Kidney epithelial cell (primary cell): ENCODE measurements at places on chromosomes 12 and 14. TPM values are rescaled to one million over a fixed set of nuclear protein-coding genes. Genes with fewer than 3 reads are reported as not detected.

- DNase-seq: no peak
Observed at GRCh38 chr14:102427642-102428041, 64.9 kb downstream of the TECPR2 start.

- DNase-seq: no peak
Observed at GRCh38 chr14:94570440-94570839, 9.2 kb downstream of the SERPINA4 start.

DNA sequence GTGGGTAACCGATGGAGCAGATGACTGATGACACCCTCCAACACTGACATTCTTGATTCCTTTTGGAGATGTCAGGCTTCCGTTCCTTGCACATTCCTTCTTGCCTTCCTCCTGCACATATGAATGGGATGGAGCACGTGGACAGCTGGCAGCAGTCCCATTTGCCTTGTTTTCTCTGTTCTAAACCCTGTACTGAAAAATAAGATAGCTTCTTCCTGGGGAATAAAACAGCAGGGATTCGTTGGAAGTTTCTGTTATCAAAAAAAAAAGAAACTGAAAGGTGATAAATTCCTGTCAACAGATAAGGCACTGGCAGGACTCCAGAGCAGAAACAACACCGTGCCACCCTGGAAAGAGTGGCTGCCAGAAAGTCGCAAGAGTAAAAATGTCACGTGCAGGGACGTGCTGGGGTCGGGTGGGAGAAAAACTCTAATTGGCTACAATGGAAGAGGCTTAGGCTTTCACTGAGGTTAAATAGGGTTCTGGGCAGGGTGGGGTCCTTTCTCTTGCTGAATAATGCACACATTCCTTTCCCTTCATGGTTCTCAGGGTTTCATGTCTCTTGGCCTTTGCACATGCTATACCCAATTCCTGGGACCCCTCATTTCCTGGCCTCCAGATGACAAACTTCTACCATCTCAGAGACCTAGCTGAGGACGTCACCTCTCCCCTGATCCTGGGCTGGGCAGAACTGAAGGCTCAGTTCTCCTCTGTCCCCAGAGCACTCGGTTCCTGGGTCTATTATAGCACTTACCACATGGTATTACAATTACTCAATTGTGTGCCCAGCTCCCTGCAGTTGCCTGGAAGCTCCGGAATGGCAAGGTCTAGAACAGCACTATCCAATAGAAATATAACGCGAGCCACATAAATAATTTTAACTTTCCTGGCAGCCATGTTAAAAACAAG is 7.0 kb upstream of the NUAK1 start:
- no peak for DNase-seq

DNA sequence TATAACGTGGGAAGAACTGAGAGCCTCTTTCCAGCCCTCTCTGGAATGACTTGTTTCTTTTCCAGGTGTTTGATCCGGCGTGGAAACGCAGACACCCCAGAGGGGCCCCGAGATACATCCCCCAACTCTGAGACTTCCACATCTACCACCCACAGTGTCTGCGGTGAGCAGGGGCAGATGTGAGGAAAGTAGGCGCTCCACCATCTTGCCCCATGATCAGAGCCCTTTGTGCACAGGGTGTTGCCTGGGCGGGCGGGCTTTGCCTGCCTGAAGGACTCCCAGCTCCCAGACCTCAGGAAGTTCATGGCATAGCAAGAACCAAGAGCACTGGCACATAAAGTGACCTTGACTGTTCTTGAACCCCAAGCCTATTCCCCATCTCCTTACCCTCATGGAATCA is 2.8 kb downstream of the CARMIL3 start:
- no peak for DNase-seq

DNA sequence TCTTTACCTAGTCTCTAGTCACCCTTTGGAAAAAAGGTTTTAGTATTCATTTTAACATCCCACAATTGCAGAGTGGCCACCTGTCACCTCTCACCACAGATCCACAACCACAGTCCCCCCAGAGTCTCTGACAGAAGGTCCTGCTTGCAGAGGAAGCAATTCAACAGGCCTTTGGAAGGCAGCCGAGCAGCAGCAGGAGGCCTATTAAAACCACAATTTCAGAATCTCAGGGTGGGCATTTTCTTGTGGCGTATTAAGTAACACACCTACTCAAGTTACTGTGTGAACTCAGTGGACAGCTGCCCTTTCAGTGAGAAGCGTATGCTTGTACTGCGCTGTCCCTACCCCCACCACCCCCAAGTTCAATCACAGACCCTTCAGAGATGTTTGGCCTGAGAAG is 234.0 kb upstream of the HMGA2 start:
- no peak for DNase-seq

DNA sequence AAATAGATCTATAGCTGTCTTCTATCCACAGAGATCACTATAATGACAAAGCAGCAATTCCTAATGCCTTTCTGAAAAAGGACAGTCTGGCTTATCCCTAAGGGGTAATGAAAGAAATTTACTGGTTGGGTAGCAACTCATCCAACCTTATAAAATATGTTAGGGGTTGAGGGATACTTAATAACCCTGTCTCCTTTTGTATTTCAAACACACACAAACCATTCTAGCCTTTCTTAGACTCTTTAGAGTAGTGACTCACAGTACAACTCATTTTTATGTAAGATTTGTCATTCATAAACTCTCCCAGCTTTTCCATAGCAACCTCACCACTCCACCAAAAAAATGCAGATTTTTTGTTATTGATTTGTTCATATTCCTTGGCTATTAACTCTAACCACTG is 167.9 kb downstream of the FSCB start:
- no peak for DNase-seq

DNA sequence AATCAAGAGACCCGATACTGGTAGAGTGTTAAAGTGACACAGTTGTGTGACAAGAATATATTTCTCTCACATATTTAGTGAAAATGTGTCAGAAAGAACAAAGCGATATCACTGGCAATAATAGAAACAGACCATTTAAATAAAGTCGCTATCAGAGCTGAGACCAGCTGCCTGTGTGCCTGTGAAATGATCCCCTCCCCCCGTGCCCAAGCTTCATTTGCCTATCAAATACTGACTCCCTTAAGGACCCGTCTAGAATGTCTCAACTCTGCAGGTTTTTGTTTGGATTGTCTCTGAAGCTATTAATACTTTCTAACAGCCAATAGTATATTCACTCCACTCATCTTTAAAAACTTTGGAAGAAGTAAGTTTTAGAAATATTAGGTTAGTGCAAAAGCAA is 98.9 kb downstream of the EGLN3 start:
- no peak for DNase-seq

GRCh38 chr14:76775695-76776427 is 14.6 kb downstream of the VASH1 start:
- no peak for DNase-seq

- DNase-seq: no peak
Observed at GRCh38 chr12:22332202-22332601, 2.3 kb downstream of the ST8SIA1 start.

DNA sequence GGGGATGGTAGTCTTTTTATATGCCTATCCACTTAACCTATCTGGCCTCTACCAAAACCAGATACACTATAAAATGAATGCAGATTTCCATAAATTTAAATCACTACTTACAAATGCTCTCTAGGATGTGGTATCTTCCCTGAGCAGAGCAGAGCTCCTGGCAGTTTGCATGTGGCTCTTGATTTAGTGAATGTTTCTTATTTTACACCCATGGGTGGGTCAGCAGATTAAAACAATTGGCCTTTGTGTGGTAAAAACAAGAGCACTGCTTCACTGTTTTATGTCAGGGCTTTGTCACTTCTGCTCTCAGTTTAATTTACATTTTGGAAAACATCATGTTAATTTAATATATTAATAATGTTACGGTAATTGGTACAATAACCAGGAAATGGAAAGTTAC is 5.5 kb downstream of the TAS2R19 start:
- no peak for DNase-seq

DNA sequence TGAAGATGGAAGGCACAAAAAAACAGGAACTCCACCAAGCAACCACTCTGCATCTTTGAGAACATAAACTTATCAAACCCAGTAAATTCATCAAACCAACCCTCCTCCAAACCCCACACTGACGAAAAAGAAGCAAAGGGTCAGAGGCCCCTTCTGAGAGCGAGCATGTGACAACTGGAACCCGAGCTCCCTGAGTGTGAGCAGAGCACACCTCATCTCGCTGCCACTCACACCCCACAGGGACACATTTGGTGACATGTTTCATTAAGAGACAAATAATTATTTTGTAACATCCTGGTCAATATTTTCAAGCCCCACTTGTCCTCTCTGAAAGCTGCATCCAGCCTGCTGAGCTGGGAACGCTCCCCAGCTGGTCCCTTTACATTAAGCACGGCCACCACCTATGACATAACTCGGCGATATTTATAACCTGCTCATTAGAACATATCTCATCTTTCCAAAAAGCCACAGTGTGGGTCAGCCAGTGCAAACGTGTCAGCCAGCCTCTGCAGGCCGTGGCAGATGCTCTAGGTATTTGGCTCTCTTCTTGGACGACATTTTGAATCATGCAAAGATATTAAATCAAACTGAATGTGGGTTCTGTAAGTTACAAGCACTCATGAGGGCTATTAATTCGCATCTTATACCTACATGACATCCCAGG is 120.1 kb downstream of the TTC7B start:
- DNase-seq: no peak

DNA sequence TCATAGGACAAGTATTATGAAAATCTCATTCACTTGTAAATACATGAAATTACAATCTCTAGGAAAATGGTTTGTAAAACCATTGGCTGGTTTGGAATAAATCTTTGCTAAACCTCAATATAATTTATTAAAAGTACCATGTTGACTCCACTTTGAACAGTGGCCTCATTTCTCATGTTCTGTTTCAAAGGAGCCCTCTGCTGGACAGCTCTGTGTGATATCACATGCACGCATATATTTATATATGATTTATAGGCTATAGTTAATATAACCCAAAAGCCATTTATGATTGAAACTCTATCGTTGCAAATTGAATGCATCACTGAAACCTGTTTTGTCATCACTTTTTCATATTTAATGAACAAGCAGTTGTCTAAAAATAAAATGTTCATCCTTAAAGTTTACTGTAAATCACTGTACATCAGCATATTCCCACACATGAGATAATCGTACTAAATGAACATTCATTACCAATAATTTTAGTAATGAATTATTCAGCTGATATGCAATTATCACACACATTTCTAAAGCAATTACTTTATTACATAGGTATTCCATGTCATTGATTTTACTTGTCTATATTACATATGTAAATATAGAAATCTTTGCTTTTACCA is 493.8 kb downstream of the NPAS3 start:
- no peak for DNase-seq

- no peak for DNase-seq
Observed at GRCh38 chr14:104753528-104754212, 723 bp downstream of the SIVA1 start.

- DNase-seq: no peak
Observed at GRCh38 chr14:85243321-85243720, 286.6 kb upstream of the FLRT2 start.

DNA sequence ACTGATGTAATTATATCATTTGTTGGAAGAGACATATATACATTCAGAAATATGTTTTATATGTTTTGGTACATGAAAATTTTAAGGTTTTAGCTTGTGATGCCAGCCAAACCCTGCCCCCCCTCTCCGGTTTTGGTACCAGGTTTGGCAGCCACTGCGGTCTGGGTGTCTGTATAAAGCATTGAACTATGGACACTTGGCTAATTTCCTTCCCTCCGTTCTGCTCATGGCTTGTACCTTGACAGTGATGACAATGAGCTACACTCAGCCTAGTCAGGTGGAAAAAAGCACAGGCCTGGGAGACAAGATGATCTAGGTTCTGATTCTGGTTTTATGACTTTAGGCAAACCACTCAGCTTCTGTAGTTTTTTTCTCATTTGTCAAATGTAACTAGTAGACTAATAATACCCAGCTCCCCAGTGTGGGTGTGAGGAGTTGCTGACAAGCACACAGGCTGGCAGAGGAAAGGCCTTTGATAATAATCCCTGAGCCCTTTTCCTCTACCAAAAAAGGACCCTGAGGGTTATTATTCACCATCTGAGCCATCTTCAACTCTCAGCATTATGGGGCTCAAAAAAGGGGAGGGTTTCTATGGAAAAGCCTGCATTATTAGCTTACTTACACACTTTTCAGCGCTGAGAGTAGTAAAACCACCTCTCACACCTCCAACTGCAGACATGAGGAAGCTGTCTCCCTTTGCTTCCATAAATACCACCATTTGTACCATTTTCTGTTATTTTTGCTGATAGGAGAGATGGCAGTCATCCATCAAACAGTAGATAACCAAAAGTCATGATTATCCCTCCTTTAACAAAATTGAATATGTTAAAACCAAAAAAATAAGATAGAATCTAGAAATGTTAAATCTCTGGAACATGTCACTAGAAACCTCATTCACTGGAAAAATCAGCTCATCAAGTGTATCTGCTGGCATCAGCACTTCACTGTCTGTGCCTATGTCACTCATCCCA is 76.3 kb upstream of the PSMC1 start:
- DNase-seq: no peak

DNA sequence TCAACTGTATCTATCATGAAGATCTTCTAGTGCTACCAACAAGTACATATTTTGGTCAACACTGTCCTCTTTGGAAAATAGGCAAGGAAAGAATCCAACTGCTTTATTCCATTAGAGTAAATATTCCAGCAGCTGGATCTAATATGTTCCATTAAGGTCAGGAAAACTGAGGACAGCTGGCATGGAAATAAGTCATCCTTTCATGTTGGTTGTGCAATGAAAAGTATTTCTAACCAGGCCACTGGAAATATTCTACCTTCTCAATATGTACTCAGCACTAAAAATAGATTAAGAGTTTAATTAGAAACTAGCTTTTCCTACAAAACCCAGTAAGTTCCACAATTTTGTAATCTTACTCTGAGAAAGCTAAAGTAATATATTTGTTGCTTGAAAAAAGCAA is 19.6 kb downstream of the HIGD1C start:
- DNase-seq: no peak

GRCh38 chr12:102167821-102168604 is 29.6 kb downstream of the PMCH start:
- no peak for DNase-seq

GRCh38 chr14:97477353-97477752 is 680.2 kb downstream of the VRK1 start:
- no peak for DNase-seq

- no peak for DNase-seq
Observed at GRCh38 chr12:69497308-69498026, 27.3 kb downstream of the FRS2 start.

- DNase-seq: no peak
Observed at GRCh38 chr12:43241986-43242385, 310.0 kb downstream of the ADAMTS20 start.

Gene OASL
- 0.58 and 1.4 TPM in 2 replicates for total RNA-seq

Gene FLRT2
- 8.1 and 14.7 TPM in 2 replicates for total RNA-seq

Gene BTBD6
- total RNA-seq: 45.8 and 48.9 TPM in 2 replicates

Gene ACRBP
- total RNA-seq: 0.75 and 0.89 TPM in 2 replicates

Gene KRT83
- total RNA-seq: not detected in 2 replicates

Gene WDHD1
- 7.6 and 8.0 TPM in 2 replicates for total RNA-seq
